ENCODE measurements at places on chromosomes 6 and 20.

GRCh38 chr6:1068068-1068467, 243.8 kb upstream of the FOXQ1 start:
- no peak for DNase-seq

DNA sequence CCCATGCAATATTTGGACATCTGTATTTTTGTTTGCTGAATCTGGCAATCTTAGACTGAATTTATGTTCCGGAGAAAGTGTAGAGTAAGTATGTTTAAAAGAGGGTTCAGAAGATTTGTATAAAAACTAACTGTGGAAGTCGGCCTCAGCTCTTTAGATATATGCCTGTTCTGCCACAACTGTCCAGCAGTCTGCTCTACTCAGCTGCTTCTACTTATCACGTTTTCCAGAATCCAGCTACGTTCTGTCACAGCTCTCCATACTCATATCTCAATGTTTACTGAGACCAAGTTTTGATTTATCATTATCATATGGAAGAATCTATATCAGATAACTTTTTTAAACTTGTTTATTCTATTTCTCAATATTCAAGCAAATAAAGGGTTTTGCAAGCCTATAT, 721.3 kb downstream of the EYS start:
- DNase-seq: no peak

GRCh38 chr20:37902504-37903313, at the start of gene VSTM2L:
TSS of gene VSTM2L (plus strand) at chr20:37903127. CDS start at chr20:37903351, 224 bp downstream.
- DNase-seq: no peak

DNA sequence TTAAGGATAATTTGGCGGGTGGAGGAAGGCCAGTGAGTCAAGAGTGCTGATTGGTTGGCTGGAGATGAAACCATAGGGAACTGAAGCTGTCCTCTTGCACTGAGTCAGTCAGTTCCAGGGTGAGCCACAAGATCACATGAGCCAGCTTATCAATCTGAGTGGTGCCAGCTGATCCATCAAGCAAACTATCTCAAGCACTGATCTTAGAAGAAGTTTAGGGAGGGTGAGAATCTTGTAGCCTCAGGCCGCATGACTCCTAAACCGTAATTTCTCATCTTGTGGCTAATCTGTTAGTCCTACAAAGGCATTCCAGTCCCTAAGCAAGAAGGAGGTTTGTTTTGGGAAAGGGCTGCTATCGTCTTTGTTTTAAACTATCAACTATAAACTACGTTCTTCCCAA, 954.3 kb downstream of the KIF16B start:
- no peak for DNase-seq

DNA sequence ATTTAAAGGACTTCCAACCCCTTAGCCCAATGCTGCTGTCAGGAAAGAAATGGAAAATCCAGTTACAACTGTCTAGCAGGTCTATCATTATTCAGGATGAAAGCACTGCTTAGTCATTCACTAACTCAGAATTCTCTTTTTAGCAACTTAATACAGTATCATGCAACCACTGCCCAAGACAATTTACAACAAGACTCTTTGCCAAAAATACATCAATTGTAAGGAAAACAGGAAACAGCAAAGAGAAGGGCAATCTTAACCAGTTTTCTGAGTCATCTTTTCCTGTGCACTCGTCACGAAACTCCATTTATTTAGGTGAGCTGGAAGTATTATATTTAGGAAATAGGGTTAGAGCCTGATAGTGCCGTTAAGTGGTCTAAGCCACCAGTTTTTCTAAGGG, 1197.7 kb upstream of the CITED2 start:
- no peak for DNase-seq

- DNase-seq: no peak
Measured at GRCh38 chr20:1204576-1204975, 1.3 kb downstream of the C20orf202 start.

GRCh38 chr20:43529457-43530153, 22.1 kb downstream of the L3MBTL1 start:
- no peak for DNase-seq

DNA sequence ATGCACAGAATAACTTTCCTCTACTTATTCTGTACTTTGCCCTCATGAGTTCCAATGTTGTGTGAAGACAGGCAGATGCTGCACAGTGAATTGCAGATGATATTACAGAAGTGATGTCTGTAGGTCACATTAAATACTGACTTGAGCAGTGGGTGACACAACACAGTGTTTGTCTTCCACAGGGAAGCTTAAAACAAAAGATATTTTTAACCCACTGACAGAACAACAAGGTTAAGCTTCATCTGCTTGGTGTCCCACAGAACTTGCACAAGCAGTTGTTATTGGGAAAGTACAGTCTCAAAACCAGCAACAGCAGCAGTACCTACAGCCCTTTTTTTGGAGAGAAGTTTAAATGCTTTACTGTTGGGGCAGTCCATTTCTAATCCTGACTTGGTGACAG, 10.5 kb downstream of the SUMO4 start:
- no peak for DNase-seq

DNA sequence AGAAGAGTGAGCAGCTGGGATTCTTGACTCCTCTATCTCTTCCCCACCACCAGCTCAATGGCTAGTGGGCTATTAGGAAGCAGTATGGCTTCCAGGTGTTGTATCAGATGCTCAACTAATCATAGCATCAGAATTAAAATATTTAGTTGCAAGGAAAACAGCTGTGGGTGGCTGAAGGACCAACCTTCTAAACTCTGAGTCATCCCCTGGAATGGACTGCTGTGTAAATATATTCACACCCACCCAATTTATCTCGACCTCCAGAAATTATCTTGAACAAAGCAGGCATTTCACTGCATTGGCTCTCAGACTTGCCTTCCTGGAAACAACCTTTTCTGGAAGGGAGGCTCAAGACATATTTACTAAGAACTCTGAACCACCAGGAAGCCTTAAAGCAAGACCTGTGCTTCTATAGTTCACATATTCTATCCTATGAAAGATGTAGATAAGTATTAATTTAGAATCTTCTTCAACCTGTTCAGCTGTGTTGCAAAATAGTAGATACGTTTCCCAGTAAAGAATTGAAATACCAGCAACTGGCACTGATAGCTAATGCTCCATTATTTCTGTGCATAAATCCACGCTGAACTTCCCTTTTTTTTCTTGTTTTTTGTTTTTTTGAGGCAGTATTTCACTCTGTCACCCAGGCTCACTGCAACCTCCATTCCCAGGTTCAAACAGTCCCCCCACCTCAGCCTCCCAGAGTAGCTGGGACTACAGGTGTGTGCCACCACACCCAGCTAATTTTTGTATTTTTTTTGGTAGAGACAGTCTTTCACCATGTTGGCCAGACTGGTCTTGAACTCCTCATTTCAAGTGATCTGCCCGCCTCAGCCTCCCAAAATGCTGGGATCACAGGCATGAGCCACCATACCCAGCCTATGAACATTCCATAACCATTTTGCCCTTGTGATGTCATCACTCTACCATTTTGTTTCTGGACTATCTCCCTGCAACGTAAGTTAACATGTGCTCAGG, 56.9 kb upstream of the CD2AP start:
- DNase-seq: no peak

GRCh38 chr6:125868678-125869395, 78.1 kb downstream of the NCOA7 start:
- DNase-seq: no peak

DNA sequence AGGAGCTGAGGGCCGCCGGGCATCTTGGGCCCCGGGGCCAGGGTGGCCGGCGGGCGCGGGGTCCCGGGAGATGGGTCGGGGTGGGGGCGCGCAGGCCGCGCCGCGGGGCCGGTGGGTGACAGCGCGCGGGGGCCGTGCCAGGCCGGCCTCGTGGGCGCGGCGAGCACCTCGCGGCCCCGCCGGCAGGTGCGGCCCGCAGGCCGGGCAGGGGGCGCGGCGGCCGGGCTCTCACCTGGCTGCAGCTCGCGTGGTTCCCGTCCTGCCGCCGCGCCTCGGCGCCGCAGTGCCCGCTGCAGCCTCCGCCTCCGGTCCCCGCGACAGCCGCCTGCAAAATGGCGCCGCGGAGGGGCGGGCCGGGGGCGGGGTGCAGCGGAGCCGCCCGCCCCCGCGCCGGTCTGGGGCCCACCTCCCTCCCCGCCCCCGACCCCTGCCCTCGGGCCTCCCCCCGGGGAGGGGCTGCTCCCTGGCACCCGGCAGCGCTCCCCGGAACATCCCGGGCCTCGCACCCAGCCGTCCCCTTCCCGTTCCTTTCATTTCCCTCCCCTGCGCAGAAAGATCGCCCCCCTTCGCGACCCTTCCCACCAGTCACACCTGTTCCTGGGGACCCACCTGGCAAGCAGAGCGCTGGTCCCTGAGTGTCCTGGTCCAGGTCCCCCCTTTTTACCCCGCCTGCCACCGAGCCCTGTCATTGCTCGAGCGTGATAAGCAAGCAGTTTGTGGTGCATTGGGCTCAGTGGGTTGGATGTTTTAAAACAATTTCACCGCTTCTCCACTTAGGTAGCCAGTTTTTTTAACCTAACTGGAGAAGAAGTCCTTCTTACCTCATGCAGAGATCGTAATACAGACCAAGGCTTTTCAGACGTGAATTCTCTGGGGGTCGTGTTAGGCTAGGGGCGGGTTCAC, at the start of gene SLC23A2:
SLC23A2 (minus strand) TSS at position 337 of the 903 bp plus-strand sequence. CDS start 68,948 bp downstream, outside the sequence.
- peak; percentile 46 for DNase-seq

- no peak for DNase-seq
Measured at GRCh38 chr20:37781626-37782025, 87.8 kb downstream of the CTNNBL1 start.

DNA sequence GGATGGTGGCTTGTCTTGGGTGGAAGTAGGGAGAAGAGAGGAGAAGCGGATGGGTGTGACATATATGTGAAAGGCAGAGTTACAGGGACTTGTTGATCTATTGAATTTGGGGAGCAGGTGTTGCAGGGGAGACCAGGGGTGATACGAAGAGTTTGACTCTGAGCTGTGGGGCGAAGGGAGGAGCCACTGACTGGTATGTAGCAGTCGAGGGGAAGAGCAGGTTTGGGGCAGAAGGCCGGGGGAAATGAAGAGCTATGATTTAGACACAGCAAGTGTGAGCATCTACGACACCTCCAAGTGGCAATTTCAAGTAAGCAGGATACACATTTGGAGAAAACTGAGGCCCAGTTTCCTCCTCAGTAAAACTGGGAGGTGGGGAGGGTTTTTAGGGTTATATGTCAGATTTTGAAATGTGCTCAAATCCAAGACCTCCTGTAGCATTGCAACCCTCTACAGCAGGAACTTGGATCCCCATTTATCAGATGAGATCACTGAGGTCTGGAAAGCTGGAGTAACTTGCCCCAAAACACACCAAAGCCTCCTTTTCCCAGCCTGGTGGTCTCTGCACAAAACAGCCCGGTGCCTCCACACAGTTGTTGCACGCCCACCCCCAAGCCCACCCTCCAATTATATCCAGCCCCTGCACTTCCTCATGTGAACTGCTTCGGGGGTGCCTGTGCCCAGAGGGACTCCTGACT, 137.8 kb downstream of the PREX1 start:
- no peak for DNase-seq

- no peak for DNase-seq
Measured at GRCh38 chr6:166938150-166938549, 18.2 kb downstream of the RNASET2 start.

DNA sequence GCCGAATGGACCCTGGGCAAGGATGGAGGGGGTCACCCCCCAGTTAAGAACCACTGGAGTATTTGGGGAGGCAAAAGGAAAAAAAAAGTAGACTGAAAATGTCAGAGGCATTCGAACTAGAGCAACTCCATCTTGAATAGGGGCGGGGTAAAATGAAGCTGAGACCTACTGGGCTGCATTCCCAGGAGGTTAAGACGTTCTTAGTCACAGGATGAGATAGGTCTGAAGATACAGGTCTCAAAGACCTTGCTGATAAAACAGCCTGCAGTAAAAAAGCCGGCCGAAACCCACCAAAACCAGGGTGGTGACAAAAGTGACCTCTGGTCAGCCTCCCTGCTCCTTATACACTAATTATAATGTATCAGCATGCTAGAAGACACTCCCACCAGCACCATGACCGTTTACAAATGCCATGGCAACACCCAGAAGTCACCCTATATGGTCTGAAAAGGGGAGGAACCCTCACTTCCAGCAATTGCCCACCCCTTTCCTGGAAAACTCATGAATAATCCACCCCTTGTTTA, 70.4 kb upstream of the KCNG1 start:
- DNase-seq: no peak

- DNase-seq: no peak
Measured at GRCh38 chr6:135938576-135939207, 87.2 kb downstream of the PDE7B start.

- DNase-seq: no peak
Measured at GRCh38 chr6:781350-781961, 88.5 kb upstream of the EXOC2 start.

GRCh38 chr6:98847779-98848538, 13.6 kb downstream of the POU3F2 start:
- DNase-seq: no peak

- DNase-seq: no peak
Measured at GRCh38 chr6:169850746-169851145, 99.3 kb downstream of the ERMARD start.

- no peak for DNase-seq
Measured at GRCh38 chr6:80182308-80182707, 75.8 kb downstream of the BCKDHB start.

- DNase-seq: no peak
Measured at GRCh38 chr6:168452685-168453377, 11.8 kb downstream of the SMOC2 start.

DNA sequence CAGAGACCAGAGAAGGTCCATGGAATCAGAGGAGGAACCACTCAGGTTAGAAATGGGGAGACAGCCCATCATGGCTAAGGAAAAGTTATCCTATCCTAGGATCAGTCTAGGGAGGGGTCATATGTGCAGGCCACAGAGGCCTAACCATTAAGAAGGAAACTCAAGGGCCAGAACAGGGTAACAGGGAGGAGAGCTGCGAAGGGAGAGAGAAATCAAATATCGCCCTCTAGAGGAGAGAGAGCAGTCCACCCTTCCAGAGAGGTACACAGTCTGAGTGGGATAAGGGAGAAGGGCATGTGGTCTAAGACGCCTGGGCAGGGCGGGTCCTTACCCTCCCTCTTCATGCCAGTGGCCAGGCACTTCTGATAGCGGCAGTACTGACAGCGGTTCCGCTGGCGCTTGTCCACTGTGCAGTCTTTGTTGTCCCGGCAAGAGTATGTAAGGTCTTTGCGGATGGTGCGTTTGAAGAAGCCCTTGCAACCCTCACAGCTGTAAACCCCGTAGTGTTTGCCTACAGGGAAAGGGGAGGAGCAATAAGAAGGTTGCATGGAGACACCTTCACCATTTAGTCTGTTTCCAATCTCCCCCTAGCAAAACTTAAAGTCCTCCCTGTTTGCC, 2.9 kb downstream of the RXRB start:
- DNase-seq: no peak

GRCh38 chr6:31158863-31159855, 770 bp downstream of the TCF19 start:
- no peak for DNase-seq

Data from effector CD8-positive, alpha-beta T cell (primary cell).